ENCODE measurements at places on chromosomes 6 and 20. TPM values are rescaled to one million over a fixed set of nuclear protein-coding genes. Genes with fewer than 3 reads are reported as not detected.

IL17A gene
- total RNA-seq: not detected

- H3K4me3 ChIP-seq: no peak overlapping the region
- H3K27ac ChIP-seq: no peak overlapping the region
- H3K27me3 ChIP-seq: peaks cover 8% of the 10 kb centered on the region
- DNase-seq: no peak
These were observed 124.0 kb downstream of the TOX2 start for GRCh38 chr20:44038681-44039123.

DNA sequence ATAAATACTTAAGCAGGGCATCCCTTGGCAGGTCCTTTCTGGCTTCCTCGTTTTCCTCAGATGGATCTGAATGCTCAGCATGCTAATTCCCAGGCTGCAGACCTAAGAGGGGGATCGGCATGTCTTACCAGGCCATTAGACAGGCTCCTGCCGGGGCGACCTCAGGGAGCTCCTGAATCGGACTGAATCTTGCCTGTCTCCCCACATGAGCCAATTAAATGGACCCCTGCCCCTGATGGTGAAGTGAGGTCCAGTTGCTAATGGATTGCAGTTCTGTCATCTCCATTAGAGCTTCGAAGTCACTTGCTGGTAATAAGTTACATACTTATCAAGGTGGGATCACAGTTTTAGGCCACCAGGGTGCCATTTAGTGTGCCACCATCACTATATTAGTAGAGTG is 51.4 kb downstream of the NOL4L start:
- DNase-seq: no peak
- no peak overlapping the region for H3K4me3 ChIP-seq
- H3K27me3 ChIP-seq: no peaks in the 10 kb centered on the region
- peaks cover 3% of the 10 kb centered on the region for H3K4me1 ChIP-seq
- H3K36me3 ChIP-seq: no peaks in the 10 kb centered on the region
- no peak overlapping the region for H3K27ac ChIP-seq

DNA sequence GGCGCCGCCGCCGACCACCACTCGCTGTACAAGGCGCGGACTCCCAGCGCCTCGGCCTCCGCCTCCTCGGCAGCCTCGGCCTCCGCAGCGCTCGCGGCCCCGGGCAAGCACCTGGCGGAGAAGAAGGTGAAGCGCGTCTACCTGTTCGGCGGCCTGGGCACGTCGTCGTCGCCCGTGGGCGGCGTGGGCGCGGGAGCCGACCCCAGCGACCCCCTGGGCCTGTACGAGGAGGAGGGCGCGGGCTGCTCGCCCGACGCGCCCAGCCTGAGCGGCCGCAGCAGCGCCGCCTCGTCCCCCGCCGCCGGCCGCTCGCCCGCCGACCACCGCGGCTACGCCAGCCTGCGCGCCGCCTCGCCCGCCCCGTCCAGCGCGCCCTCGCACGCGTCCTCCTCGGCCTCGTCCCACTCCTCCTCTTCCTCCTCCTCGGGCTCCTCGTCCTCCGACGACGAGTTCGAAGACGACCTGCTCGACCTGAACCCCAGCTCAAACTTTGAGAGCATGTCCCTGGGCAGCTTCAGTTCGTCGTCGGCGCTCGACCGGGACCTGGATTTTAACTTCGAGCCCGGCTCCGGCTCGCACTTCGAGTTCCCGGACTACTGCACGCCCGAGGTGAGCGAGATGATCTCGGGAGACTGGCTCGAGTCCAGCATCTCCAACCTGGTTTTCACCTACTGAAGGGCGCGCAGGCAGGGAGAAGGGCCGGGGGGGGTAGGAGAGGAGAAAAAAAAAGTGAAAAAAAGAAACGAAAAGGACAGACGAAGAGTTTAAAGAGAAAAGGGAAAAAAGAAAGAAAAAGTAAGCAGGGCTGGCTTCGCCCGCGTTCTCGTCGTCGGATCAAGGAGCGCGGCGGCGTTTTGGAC is 2.0 kb downstream of the SOX4 start:
- peak overlapping the region; percentile 94 for H3K27ac ChIP-seq
- H3K4me3 ChIP-seq: peak overlapping the region; percentile 98
- DNase-seq: no peak
- peaks cover 17% of the 10 kb centered on the region for H3K36me3 ChIP-seq
- no peaks in the 10 kb centered on the region for H3K27me3 ChIP-seq
- peaks cover 19% of the 10 kb centered on the region for H3K4me1 ChIP-seq

GRCh38 chr20:49216991-49217578 is 2.1 kb upstream of the DDX27 start:
- H3K4me3 ChIP-seq: no peak overlapping the region
- no peaks in the 10 kb centered on the region for H3K27me3 ChIP-seq
- peaks cover 6% of the 10 kb centered on the region for H3K4me1 ChIP-seq
- H3K36me3 ChIP-seq: peaks cover 8% of the 10 kb centered on the region

Data from endothelial cell of umbilical vein (primary cell).